ENCODE measurements at places on chromosomes 1 and 21.

- peaks cover 21% of the 10 kb centered on the region for H3K4me1 ChIP-seq
- no peaks in the 10 kb centered on the region for H3K27me3 ChIP-seq
- DNase-seq, result peak; percentile 95
- H3K4me3 ChIP-seq, result no peak overlapping the region
Measured at GRCh38 chr1:31954607-31955283, 16.6 kb upstream of the PTP4A2 start.

DNA sequence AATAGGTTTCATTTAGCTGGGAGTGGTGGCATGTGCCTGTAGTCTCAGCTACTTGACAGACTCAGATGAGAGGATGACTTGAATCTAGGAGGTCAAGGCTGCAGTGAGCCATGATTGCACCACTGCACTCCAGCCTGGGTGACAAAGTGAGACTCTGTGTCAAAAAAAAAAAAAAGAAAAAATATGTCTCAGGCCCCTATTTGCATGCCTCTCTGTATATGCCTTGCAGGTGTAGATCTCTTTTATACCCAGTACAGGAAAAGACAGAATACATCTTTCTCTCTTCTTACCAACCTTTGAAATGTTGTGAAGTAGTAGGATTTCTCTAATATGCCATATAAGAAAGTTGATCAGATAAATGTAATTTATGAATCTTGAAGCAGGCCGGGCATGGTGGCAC is 6.4 kb downstream of the CNR2 start:
- DNase-seq, result no peak
- no peaks in the 10 kb centered on the region for H3K36me3 ChIP-seq
- H3K27ac ChIP-seq, result no peak overlapping the region
- peaks cover 28% of the 10 kb centered on the region for H3K27me3 ChIP-seq
- no peaks in the 10 kb centered on the region for H3K4me1 ChIP-seq
- no peak overlapping the region for H3K4me3 ChIP-seq

DNA sequence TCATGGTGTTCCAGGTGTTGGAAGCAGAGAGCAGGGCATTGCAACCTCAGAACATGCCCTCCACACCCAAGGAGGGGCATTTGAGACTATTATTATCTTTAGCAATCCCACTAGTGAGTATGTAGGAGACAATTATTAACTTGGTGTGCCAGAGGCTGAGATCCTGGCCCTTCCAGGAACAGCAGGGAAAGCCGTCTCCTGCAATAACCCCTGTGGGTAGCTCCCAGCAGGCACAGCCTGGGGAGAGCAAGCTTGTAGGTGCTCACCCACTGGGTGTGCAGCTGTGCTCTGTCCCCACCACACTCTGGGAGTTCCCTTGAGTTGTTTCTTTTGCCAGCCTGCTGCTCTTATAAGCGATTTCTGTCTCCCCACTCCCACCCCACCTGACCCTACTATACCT is 10.3 kb downstream of the CFAP107 start:
- H3K27ac ChIP-seq, result no peak overlapping the region
- no peak overlapping the region for H3K4me3 ChIP-seq
- no peak for DNase-seq
- H3K27me3 ChIP-seq, result no peaks in the 10 kb centered on the region
- no peaks in the 10 kb centered on the region for H3K36me3 ChIP-seq

GRCh38 chr1:193538680-193539079 is 352.3 kb upstream of the B3GALT2 start:
- DNase-seq, result no peak
- no peak overlapping the region for H3K27ac ChIP-seq
- no peak overlapping the region for H3K4me3 ChIP-seq
- no peaks in the 10 kb centered on the region for H3K4me1 ChIP-seq
- H3K36me3 ChIP-seq, result no peaks in the 10 kb centered on the region
- H3K27me3 ChIP-seq, result no peaks in the 10 kb centered on the region

GRCh38 chr21:37446552-37446951 is 80.0 kb downstream of the DYRK1A start:
- no peak for DNase-seq
- no peaks in the 10 kb centered on the region for H3K27me3 ChIP-seq
- no peak overlapping the region for H3K4me3 ChIP-seq
- H3K36me3 ChIP-seq, result no peaks in the 10 kb centered on the region

DNA sequence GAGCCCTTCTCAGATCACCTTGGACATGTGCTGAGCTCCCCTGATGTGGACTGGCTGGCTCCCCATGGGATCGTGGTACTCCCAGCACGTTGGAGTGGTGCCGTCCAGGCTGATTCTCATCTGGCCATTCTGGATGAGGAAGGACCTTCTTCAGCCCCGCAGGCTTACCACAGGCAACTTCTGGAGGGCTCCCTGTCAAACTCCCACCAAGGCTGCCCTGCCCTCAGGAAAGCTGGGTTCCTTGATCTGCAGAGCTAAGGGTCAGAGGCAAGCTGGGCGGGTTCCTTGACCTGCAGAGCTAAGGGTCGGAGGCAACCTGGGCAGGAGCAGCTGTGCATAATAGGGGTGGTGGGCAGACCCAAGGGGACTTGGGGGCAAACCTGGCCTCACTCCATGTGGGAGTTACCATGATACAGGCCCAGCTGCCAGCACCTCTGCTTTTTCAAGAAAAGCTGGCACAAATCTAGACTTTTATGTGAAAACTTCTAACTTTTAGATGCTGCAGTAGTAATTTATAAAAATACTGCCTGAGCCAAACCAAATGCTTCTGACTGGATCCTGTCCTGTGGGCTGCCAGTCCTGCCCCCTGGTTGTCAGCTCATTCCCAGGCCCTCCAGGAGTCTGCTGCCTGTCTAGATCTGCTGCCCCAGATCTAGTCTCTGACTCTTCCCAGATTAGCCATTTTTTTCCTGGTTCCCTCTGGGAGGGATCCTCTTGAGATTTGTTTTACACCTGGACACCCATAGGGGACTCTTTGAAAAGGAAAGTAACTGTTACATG is 5.6 kb upstream of the THEM5 start:
- peaks cover 3% of the 10 kb centered on the region for H3K27me3 ChIP-seq
- no peak overlapping the region for H3K4me3 ChIP-seq
- H3K36me3 ChIP-seq, result no peaks in the 10 kb centered on the region
- H3K27ac ChIP-seq, result no peak overlapping the region
- DNase-seq, result no peak

DNA sequence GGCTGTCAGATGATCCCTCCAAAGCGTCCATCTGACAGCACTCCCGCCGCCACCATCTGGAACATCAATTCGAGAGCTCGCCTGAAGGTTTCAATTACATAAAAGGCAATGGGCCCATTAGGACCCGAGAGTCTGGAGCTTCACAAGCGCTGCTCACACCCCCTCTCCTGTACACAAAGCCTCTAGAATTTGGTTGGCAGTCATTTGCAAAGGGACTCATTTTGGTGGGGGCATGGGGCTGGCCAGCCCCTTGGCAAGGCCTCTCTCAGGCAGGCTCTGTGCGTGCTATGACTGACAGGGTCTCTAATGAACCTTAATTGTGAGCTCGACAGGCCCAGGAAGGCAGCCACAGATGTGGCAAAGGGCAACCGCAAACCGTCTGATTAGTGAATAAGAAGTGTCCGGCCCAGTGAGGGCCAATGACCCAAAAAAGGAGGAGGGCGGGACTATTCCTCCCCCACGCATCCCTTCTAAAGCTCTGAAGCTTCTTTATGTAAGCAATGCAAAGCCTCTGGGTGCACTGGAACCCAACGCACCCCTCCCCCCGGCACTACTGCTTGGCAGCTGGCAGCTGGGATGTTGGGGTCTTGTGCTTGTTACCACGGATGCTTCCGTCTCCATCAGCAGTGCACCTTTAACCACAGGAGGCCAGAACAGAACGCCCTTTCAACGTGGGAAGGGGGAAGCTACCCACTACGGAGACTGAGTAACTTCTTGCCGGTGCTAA is 79.4 kb downstream of the CAPZB start:
- DNase-seq, result peak; percentile 74
- H3K36me3 ChIP-seq, result no peaks in the 10 kb centered on the region
- no peaks in the 10 kb centered on the region for H3K27me3 ChIP-seq
- no peak overlapping the region for H3K4me3 ChIP-seq

DNA sequence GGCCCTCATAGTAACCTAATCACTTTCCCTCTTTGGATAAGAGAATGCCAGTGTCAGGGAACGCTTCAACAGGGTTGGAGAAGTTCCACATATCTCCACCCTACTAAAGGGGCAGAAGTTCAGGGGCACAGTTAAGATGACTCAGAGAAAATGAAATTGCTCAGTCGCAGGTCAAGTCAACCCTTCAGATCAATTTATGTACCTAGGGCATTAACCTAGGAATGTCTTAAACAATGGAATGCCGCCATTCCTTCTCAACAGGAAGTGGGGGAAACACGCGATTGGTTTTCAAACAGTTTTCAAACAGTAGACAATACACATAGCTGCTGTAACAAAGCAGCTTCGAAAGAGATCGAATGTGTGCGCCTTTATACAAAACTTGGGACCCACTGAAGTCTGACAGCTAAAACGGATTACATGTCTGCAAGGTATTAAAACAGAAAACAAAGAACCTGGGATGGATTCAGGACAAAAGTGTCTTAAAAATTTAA is 897 bp downstream of the SLC25A24 start:
- peak overlapping the region; percentile 95 for H3K4me3 ChIP-seq
- DNase-seq, result peak; percentile 29
- H3K36me3 ChIP-seq, result peaks cover 7% of the 10 kb centered on the region
- H3K4me1 ChIP-seq, result peaks cover 12% of the 10 kb centered on the region
- H3K27ac ChIP-seq, result peak overlapping the region; percentile 90
- no peaks in the 10 kb centered on the region for H3K27me3 ChIP-seq

GRCh38 chr1:67685558-67686266 is 711 bp downstream of the GADD45A start:
- peaks cover 25% of the 10 kb centered on the region for H3K36me3 ChIP-seq
- peak overlapping the region; percentile 85 for H3K4me3 ChIP-seq
- H3K27me3 ChIP-seq, result no peaks in the 10 kb centered on the region
- DNase-seq, result no peak
- H3K4me1 ChIP-seq, result peaks cover 30% of the 10 kb centered on the region

- peaks cover 10% of the 10 kb centered on the region for H3K4me1 ChIP-seq
- H3K27ac ChIP-seq, result no peak overlapping the region
- no peaks in the 10 kb centered on the region for H3K27me3 ChIP-seq
- no peak overlapping the region for H3K4me3 ChIP-seq
- no peak for DNase-seq
- no peaks in the 10 kb centered on the region for H3K36me3 ChIP-seq
Measured at GRCh38 chr1:156806512-156807440, 9.9 kb downstream of the SH2D2A start.

- H3K36me3 ChIP-seq, result no peaks in the 10 kb centered on the region
- no peak overlapping the region for H3K27ac ChIP-seq
- H3K4me3 ChIP-seq, result no peak overlapping the region
- peaks cover 4% of the 10 kb centered on the region for H3K4me1 ChIP-seq
- peaks cover 21% of the 10 kb centered on the region for H3K27me3 ChIP-seq
- no peak for DNase-seq
Measured at GRCh38 chr1:26358411-26359384, 4.8 kb upstream of the CRYBG2 start.

DNA sequence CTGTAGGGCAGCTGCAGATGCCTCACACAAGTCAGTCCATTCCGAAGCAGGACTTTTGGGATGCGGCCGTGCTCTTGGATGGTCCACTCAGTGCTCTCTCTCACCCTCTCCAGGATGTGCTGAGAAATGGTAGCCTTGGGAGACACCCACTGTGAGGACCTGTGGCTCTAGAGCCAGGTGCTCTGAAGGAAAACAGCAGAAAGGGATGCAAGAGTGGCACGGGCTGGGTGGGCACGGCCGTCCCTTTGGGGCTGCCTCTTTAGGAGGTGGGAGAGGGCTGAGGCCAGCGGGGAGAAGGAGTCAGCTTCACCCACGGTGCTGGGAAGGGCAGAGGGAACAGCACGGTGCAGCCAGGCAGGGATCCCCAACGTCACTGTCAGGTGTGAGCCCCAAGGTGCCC is 106.1 kb downstream of the RIPK4 start:
- H3K36me3 ChIP-seq, result no peaks in the 10 kb centered on the region
- H3K27ac ChIP-seq, result no peak overlapping the region
- H3K27me3 ChIP-seq, result peaks cover 4% of the 10 kb centered on the region
- H3K4me3 ChIP-seq, result no peak overlapping the region

DNA sequence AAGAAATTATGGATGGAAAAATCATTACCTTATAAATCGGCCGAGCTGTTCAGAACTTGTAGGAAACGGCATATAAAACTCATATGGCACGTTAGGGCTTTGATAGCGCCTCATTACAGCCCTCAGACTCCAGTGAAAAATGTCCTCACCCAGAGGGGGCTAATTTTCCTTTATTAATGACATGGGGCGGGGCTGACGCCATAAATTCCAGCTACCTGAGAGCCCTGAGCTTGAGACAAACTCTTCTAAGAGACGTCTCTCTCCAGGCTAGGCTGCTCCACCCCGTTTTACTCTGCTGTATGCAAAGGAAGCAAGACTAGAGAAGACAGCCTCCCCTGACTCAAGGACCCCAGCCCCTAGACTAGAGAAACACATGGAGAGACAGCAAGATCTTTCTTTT is 149.4 kb downstream of the TRABD2B start:
- H3K36me3 ChIP-seq, result no peaks in the 10 kb centered on the region
- no peak for DNase-seq
- H3K4me3 ChIP-seq, result no peak overlapping the region
- no peaks in the 10 kb centered on the region for H3K4me1 ChIP-seq
- no peaks in the 10 kb centered on the region for H3K27me3 ChIP-seq
- no peak overlapping the region for H3K27ac ChIP-seq

- H3K4me1 ChIP-seq, result peaks cover 17% of the 10 kb centered on the region
- H3K27me3 ChIP-seq, result no peaks in the 10 kb centered on the region
- H3K4me3 ChIP-seq, result no peak overlapping the region
Measured at GRCh38 chr1:22500471-22500870, 48.8 kb downstream of the ZBTB40 start.

DNA sequence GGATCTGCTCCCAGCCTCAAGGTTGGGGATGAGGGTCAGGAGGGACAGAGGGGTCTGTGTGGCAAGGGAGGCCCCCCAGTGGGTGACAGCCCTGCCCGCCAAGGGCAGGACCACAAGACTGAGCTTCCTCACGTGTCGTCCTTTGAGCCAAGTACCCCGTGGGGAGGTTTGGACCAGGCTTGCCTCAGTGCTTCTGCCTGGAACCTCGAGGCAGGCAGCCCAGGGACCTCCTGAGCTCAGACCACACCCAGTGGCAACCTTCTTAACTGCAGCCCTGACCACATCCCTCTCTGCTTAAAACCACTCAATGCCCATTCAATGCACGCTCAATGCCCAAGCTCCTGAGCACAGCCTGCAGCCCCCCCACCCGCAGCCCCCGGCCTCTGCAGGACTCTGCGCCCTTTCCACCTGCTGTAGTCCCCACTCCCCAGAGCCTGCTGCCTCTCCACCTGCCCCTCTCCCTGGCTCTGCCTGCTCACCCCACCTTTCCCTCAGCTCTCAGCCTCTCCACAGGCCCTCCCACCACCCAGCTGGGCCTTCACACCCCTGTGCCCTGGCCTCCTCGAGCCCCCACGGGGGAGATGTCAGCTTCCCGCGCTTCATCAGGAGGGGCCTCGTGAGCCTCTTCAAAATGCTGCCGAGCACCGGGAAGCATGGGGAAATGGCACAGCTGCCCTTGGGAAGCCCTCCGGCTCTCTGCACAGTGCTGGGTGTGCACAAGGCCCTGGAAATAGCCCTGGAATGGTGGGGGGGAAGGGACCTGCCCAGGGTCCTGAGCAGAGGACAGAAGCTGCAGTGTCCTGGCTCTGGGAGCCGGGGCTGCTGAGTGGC is 129.3 kb upstream of the VAMP3 start:
- no peak overlapping the region for H3K27ac ChIP-seq
- H3K27me3 ChIP-seq, result no peaks in the 10 kb centered on the region
- no peaks in the 10 kb centered on the region for H3K36me3 ChIP-seq
- no peak overlapping the region for H3K4me3 ChIP-seq

All from astrocyte (in vitro differentiated cells and primary cell).